NCI-H1417 (cell line): ENCODE measurements at places on chromosomes 3 and 15.

DNA sequence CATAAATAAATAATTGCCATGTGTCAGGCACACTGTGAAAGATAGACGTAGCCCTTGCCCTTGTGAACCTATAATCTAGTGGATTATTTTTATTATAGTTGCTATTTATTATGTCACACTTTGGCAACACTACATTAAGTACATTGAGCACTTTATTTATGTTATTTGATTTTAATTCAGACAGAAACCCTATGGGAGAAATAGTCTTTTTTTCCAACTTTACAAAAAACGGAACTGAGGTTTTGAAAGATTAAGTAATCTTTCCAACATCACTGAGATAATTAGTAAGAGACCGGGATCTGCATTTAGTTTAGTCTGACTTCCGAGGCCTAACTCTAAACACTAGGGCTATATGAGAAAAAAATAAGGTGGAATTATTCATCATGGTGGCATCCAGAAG, 2.8 kb upstream of the FILIP1L start:
- no peak for DNase-seq

- no peak for DNase-seq
These were observed 586.5 kb upstream of the TBL1XR1 start for GRCh38 chr3:177783767-177784166.

DNA sequence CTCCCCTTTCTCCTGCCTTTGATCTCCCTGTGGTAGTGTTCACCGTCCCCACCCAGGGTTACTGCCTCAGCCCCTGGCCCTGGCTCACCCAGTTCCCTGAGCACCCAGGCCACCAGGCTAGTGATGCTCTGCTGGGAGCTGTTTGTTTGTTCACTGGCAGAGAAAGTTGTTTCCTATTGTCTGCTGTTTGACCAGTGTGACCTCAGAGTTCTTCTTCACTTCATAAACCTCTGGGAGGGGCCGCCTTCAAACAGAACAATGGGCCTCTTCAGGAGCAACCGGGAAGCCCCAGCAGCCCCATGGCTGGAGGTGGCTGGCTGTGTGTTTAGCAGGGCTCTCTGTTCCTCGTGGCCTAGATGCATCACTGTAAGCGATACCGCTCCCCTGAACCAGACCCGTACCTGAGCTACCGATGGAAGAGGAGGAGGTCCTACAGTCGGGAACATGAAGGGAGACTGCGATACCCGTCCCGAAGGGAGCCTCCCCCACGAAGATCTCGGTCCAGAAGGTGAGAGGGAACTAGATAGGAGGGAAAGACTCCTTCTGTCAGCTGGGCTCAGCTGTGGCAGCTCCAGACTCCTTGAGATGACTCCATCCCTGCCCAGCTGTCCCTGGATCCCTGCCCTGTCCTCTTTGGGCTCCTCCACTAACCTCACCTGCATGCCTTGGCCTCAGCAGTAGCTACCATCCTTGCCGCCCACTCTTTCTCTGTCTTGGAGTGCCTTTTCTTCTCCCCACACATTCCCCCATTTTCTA, 3.4 kb downstream of the CLK3 start:
- no peak for DNase-seq

DNA sequence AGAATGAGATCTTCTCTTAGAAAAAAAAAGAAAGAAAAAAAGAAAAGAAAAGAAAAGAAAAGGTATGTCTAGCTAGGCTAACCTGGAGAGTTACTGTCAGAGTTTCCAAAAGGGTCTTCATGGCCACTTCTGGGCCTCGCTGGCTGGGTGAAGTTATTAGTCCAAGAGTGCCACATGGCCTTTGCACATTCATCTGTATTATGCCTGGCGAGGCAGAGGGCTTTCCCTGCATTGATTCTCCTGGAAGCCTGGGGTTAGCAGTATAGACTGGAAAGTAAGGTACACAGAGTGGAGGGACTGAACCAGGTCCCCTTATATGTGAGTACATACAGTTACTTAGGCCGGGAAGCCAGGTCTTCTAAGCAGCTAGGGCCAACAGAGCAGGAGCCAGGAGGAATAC, 54.8 kb upstream of the CGNL1 start:
- DNase-seq = no peak
